ENCODE measurements at places on chromosomes 6 and 20.

DNA sequence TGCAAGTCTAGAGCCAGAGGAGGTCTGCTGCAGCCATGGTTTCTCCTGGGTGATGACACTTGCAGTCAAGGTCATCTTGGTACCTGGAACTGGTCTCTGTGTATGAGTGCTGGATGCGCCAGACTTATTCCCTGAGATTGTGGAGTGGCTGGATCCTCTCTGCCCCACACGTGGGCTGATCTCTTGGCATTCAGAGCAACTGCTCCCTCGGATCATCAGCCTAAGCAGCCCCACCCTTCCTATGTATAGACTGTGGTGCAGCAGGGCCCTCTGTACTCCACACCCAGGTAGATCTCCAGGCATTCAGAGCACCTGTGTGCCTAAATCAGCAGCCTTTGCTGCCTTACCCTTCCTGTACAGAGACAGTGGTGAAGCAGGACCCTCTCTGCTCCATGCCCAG is 12.1 kb upstream of the CST4 start:
- DNase-seq = no peak

GRCh38 chr6:134258849-134259306 is 59.0 kb downstream of the SGK1 start:
- DNase-seq = no peak

- DNase-seq = no peak
These were observed 53.1 kb downstream of the PRKN start for GRCh38 chr6:162674452-162674851.

GRCh38 chr20:4216142-4216735 is 200.9 kb upstream of the RNF24 start:
- no peak for DNase-seq

DNA sequence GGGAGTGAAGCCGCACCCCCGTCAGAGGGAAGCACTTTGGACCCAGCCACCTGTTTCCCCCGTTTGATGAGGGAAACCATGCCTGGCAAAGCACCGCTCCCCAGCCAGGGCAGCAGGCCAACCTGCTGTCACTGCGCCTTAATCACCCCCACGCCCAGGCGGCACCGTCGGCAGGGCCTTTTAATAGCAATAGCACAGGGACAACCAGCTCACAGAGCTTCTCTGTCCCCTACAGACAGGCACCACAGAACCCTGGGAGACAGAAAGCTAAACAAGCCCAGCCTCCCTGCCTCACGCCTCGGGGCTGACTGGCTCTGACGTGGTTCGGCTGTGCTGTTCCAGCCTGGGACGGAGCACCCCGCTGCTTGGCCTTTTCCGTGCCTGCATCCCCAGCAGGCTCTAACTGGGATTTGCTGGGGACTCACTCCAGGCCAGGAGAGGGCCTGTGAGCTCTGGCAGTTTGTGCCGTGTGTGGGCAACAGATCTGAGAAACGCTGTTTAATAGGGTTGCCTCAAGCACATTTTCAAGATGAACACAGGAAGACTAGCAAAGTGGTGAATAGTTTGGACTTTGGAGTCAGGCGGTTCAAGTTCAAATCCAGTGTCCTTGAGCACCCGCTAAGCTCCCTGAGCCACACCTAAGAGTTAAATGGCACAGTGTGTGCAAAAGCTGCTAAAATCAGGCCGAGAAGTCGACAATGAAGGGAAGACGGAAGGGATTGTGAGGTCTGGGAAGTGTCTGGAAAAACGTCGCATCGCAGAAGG is 223.8 kb downstream of the NRN1 start:
- DNase-seq = no peak

GRCh38 chr6:161161889-161162624 is 111.8 kb downstream of the AGPAT4 start:
- DNase-seq = no peak

DNA sequence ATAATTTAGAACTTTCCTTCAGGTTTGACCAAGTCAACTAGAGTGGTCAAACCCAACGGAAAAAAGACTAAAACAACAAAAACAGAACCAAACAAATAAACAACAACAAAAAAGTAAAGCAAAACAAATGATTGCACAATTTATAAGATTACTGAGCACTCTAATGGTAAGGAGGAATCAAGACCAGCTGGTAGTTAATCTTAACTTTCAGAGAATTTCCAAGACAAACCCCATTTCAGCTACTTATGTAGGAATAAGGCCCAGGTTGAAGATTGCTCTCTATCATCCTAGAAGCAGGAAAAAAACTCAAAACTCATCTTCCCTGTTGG is 34.3 kb downstream of the UBD start:
- no peak for DNase-seq

GRCh38 chr20:38269040-38269439 is 8.5 kb upstream of the KIAA1755 start:
- DNase-seq = no peak

DNA sequence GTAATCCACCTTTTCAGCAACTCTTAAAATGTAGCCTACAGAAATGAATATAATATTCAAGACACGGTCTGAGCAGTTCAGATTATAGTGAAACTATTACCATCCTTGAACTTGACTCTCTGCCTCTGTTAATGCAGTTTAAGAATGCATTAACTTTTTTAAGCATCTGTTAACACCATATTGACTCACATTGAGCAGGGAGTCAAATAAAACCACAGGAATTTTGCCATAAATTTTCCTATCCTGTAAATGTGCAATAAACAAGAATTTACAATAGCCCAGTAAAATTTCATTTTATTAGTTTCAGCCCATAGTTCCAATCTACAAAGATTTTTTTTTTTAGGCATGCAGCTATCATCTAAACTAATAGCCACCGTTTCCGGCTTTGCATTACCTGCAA is 239.2 kb upstream of the DEFB112 start:
- no peak for DNase-seq

GRCh38 chr20:2165871-2166270 is 64.2 kb downstream of the STK35 start:
- no peak for DNase-seq

- no peak for DNase-seq
These were observed 2.9 kb downstream of the TNNC2 start for GRCh38 chr20:45823949-45824835.

DNA sequence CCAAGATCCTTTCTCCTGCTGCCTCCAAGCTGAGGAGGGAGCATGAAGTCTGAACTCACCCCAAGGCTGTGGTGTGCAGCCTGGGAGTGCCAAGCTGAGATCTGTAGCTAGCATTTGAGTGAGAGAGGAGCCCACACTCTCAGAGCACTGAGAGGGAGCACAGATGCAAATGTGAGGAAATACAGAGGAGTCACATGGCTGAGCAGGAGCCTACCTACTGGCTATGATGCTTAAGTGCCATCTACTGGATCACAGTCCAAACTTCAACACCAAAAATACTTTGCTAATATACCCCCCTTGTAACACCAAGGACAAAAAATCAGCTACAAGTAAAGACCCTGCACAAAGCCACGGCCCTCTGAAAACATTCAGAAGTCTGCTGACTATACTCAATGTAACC is 94.4 kb upstream of the IMPG1 start:
- DNase-seq = no peak

- peak; percentile 78 for DNase-seq
These were observed 283.9 kb upstream of the SUPT3H start for GRCh38 chr6:45661661-45662060.

GRCh38 chr6:1604158-1605003 is 5.3 kb upstream of the FOXC1 start:
- no peak for DNase-seq

DNA sequence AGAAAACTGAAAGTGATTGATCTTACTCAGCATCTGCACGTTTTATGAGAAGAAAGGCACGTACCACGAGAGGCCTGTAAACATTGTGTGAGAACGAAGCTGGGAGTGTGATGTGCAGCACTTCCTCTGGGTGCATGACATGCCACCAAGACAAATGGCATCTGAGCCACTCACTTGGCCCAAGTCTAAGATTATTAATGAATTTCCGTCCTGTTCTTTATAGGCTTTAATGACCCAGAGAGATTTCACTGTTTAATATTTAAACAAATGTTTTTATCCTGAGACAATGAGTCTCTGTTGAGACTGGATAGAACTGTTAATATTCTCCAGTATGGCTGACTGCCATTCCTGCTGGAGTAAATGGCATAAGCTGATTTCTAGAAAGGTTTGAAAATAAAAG is 172.6 kb upstream of the PHACTR1 start:
- DNase-seq = no peak

- DNase-seq = no peak
These were observed 5.1 kb downstream of the GLO1 start for GRCh38 chr6:38697846-38698245.

DNA sequence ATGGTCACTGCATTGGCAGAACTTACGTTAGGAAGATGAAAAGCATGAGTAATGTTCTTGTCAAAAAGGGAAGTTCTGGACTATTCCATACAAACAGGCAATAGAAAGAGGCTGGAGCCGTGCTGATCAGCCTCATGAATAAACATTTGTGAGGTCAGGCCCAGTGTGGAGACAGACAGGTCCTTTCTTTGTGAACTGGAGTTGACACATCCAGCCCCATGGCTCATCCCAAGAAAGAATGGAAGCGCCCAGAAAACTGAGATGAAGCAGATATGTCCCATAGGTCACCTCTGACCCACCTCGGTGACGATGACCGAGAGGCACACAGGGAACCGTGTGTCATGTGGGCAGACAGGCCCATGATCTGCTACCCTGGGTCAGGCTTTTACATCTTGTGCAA is 276.0 kb upstream of the SGK1 start:
- DNase-seq = no peak

DNA sequence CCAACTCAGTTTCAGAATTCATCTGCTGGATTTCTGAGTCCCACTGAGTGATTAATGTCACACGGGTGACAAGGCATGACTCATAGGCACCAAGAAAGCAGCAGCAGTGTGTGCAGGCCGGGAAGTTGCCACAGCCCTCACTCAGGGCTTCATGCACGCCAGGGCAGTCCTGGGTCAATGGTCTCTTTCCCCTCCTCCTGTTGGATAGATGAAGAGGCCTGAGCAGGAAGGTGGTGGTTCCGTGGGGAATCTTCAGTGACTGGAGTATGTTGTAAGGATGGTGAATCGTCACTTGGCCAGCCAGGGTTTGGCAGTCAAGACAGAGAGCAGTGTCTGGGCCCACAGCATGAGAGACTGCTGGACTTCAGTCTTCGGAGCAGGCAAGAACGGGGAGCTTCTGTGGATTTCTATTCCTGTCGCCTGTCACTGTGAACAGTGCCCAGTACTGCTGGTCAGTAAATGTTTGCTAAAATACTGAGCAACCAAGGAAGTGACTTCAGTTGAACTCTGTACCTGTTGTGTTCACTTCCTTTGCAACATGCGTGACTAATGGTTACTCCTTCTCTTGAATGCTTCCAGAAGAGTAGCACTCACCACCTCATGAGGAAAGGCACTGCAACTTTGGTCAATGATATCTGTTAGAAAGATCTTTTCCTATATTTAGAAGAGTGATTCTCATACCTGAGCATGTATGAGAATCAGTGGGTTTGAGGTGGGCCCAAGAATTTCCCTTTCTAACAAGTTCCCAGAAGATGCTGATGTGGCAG is 62.0 kb upstream of the CD93 start:
- no peak for DNase-seq

- no peak for DNase-seq
These were observed 6.7 kb downstream of the PRDM13 start for GRCh38 chr6:99613409-99613704.

GRCh38 chr6:162857326-162857725 is 129.6 kb downstream of the PACRG start:
- no peak for DNase-seq

DNA sequence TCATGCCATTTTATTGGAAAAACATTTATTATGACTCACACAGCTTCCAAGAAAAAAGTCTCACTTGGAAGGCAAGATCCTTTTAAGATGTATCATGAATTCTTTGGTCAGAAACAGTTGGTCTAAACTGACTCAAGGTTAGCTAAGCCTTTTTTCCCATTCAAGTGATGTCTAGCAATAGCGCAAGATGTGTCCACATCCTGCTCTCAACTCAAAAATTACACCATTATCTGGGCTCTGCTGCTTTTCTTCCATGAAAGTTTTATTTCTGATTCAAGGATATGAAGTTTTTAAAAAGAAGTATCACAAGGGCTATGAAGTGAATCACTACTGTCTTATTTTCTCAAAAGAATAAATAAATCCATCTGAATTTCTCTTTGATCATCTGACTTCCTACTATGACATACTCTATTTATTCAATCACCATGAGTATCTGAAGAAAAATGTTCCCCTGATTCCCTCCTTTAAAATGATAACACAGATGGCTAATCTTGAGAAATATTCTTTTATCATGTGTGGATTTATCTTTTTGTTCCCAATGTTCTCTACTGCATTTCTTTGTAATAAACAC is 139.2 kb downstream of the AHI1 start:
- DNase-seq = peak; percentile 60

- no peak for DNase-seq
These were observed 155.1 kb downstream of the CD83 start for GRCh38 chr6:14272737-14273085.

- DNase-seq = no peak
These were observed 43.3 kb upstream of the IRF4 start for GRCh38 chr6:347951-348859.

DNA sequence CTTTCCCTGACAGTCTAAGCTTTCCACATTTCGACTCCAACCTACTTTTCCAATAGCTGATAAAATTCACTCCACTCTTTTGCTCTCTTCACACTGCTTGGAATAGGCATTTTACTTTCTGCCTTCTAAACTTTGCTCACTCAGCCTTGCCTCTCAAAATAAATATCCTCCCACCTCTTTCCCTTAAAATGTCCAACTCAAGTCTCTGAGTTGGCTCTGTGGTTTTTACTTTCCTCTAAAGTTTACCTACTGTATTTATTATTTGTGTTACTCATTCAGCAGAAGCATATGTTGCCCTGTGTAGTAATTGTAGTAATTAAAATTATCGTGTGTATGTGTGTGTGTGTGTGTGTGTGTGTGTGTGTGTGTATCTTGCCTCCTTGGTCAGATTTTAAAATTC is 20.0 kb upstream of the CDYL start:
- no peak for DNase-seq

DNA sequence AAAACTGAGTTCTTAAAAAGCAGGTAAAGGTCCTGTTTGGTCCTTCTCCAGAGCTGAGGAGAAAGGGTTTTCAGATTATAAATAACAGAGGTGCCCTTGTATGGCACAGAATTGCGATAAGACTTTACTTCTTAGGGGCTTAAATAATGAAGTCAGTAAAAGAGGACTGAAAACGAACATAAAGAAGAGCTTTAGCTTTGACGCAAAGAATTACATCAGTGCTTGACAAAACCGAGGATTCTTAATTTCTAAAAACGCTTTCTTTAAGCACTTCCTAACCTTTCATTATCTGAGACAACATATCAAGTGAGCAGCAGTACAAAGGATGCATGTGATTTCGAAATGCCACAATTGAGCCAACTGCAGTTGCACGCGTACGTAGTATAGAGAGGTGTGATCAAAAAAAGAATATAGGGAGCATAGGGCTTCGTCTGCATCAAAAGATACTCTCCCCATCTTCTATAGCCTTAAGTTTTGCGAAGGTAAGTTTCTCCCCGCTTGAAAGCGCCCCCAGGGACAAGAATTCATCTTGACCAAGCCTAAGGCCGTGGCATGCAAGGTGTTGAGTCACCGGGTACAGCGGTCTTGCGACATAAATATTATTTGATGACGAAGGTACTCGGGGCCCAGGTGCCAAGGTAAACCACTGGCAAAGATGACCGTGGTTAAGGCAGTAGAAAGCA is 778 bp upstream of the LOC128125822 start:
- DNase-seq = no peak

Data from brain pericyte (primary cell).